ENCODE measurements at places on chromosomes 16 and 17.

DNA sequence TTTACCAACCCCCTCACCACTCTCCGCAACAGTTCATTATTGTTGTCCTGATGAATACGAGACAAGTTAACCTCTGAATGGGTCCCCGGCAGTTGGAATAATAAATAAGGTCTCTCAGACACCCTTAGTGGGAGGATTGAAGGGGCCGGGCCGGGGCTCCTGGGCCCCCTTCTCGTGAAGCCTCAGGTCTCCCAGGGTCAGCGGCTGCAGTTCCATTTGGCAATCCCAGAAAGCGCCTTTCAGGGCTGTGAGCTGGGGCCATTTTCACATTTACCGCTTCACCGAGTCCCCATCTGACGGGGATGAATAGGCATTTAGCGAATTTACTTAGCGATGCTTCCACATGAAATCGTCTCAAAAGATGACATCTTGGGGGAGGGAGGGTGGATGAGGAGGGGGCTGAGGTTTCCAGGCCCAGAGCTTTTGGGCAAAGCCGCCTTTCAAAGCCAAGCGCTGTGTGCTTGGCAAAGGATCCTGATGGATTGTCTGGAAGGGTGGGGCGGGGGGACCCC, 309.8 kb downstream of the XYLT1 start:
- no peak for DNase-seq

DNA sequence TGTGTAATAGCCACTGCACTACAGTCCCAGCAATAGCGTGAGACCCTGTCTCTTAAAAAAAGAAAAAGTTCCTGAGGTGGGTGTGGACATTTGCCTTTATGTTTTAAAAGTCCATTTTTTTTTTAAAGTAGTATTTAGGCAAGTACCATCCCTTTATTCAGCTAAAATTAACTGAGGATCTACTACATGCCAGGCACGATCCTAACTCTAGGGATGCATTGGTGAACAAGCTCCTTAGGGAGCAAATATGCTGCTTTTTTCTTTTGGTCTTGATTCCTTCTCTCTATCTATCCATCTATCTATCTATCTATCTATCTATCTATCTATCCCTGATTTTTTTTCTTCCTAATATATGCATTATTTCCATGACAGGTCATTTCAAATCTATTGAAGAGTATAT, 44.7 kb downstream of the CMTM3 start:
- DNase-seq, result no peak

- DNase-seq, result no peak
Observed at GRCh38 chr17:77935121-77935571, 23.4 kb upstream of the TNRC6C start.

GRCh38 chr16:14405611-14406537, 224.2 kb downstream of the PARN start:
- no peak for DNase-seq

DNA sequence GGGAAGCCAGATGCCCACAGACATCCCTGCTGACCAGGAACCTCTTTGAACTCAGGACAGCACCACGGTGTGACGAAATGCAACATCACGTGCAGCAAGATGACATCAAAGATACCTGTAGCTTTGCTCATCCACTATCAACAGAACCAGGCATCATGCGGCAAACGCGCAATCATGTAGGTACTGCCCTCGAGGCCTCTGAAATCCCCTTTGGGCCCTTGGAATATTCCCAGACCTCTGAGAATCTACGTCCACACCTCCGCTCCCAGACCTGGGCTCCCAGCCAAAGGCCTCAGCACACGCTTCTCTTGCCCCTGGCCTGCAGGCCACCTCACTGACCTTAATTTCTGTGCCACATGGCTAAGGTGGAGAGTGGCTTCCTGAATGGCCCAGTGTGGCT, 7.3 kb downstream of the CX3CL1 start:
- no peak for DNase-seq

- peak; percentile 30 for DNase-seq
Observed at GRCh38 chr17:9432134-9432885, 143.3 kb downstream of the STX8 start.

DNA sequence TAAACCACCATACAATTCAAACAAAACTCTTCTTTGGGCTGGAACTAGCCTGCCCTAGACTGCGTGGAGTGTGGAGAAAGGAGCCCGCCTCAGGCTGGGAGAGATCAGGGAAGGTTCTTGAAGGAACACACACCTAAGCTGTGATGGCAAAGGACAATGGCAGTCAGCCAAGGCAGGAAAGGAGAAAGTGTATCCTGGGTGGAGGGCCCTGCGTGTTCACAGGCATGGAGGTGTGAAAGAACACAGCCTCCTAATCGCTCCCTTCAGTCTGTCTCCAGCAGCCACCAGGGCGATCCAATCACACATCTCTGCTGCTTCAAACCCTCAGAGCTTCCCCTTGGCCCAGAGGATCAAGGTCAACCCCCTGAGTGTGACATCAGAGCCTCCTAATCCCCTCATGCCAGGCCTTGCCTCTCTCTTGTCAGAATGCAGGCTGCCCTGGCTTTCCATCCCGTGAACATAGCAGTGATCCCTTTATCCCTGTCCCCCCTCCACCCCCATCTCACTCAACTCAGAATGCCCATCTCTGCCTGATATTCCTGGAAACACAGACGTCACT, 173.0 kb downstream of the KATNIP start:
- DNase-seq, result no peak

GRCh38 chr17:69606142-69606800, 191.8 kb downstream of the MAP2K6 start:
- DNase-seq, result no peak

DNA sequence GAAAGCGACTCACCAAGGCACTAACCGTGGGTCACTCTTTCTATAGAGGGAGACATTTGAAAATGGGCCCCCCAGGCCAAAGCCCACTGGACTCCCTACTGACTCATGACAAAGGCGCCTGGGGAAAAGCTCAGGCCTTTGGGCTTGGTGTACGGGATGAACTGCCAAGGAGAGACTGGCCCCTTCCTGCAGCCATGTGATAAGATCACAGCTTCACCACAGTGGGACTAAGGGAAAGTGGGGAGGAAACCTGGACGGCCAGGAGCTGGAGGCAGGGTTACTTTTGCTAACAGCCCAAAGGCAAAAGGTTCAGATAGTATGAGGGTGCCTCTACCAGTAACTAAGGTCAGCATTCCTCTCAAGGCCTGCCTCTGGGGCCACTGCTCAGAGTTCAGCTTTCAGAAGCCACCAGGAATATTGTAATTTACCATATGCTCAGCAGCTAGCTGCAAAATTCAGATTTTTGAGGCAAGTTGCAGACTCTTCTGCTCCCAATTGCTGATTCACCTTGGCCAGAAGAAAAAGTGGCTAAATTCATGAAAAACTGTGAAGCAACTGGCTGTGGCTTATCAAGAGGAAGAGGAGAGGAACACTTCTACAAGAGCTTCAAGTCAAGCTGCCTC, 37.1 kb upstream of the SLC25A19 start:
- DNase-seq, result no peak

- no peak for DNase-seq
Observed at GRCh38 chr17:33038740-33039139, 47.1 kb downstream of the SPACA3 start.

DNA sequence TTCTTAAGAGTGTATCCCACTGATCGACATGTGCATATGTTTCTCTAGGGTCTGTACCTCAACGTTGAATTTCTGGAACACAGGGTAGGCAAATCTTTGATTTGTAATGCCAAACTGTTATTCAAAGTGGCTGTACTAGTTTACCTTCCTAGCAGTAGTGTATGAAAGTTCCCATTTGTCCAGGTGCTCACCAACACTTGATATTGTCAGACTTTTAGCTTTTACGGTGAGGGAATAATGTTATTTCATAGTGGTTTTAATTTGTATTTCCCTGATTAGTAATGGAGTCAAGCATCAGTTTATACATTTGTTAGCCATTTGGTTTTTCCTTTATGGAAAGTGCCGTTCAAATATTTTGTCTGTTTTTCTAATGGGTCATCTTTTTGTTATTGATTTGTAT, 20.3 kb downstream of the GSDMB start:
- no peak for DNase-seq

DNA sequence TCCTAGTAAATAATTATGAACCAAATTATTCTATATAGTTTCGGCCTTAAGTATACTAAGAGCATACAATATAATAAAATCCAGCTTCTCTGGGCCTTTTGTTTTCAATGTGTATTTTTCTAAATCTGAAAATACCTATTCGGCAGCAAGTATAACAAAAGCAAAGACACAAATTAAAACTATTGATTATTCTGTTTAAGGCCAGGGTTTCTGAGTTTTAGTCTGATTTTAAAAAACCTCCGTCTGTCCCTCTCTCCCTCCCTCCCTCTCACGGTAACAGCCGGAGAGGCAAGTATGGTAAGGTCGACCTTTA, 1.5 kb downstream of the TOB1 start:
- DNase-seq, result no peak

GRCh38 chr16:81136390-81137335, 40.5 kb upstream of the GCSH start:
- peak; percentile 8 for DNase-seq

GRCh38 chr17:14069251-14070021, at the start of gene COX10:
Gene COX10, plus strand, starts transcription at chr17:14069504. Its CDS starts 102 bp downstream, at chr17:14069606.
- peak; percentile 75 for DNase-seq

GRCh38 chr17:31674305-31674704, 184.7 kb downstream of the COPRS start:
- DNase-seq, result no peak

DNA sequence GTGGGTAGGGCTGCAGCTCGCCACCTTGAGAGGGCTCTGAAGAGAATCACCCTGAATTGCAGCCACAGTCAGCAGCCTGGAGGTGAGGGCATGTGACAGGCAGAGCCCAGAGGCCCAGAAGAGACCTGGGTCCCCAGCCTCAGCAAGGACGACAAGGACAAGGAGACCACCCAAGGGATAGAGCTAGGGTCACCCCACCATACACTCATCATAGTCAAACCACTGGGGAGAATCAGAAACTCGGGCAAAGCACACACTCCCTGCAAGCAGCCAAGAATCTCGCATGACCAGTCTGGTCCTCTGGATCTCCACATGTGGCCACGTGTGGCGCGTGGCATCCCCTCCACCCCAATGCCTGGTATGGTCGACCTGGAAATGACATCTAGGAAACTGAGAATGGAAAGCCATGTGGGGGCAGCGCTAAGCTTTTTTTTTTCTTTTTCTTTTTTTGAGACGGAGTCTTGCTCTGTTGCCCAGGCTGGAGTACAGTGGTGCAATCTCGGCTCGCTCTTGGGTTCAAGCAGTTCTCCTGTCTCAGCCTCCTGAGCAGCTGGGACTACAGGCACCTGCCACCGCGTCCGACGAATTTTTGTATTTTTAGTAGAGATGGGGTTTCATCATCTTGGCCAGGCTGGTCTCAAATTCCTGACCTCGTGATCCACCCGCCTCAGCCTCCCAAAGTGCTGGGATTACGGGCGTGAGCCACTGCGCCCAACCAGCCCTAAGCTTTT, 4.6 kb upstream of the SPHK1 start:
- DNase-seq, result no peak

- no peak for DNase-seq
Observed at GRCh38 chr17:12463102-12463501, 202.6 kb upstream of the MYOCD start.

- no peak for DNase-seq
Observed at GRCh38 chr17:77749989-77750388, 208.5 kb upstream of the TNRC6C start.

- DNase-seq, result no peak
Observed at GRCh38 chr17:31745964-31746600, 113.0 kb downstream of the COPRS start.

GRCh38 chr17:6506679-6507231, 49.6 kb downstream of the PITPNM3 start:
- DNase-seq, result no peak

GRCh38 chr16:4832698-4833343, 14.3 kb downstream of the GLYR1 start:
- DNase-seq, result peak; percentile 35

DNA sequence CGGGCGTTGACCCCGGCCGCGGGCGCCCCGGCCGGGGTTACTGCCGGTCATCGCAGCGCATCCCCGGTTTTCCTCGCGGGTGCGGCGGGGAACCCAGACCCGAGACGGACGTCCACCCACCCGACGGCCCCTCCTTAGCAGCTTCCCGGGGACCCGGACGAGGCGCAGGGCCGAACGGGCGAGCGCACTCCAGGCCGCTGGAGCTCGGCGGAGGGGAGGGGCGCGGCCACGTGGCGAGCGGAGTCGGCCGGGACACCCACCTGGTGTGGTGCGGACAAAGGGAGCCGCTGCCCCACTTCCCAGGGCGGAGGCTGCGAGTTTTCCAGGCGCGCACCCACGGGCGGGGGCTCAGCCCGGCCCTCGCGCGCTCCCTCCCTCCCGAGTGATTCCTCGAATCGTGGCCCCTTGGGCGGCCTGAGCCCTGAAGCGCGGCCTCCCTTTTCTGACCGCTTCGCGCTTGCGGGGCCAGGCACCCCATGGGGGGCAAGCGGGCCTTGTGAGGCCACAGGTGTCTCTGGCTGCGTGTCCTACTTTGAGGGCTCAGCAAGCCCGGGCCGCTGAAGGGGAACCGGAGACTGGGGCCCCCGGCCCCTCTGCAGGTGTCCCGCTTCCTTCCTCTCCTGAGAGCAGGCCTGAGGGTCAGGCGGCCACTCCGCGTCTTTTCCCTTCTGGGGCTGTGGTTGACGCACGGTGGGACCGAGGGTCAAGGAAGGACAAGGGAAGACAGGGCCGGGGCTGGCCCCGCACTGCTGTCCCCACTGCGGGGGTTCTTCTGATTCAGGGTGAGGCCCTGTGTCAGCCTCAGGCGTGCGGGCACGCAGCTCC, 1.1 kb upstream of the FASN start:
- DNase-seq, result no peak

GRCh38 chr16:47699106-47699505, 238.0 kb downstream of the PHKB start:
- no peak for DNase-seq

DNA sequence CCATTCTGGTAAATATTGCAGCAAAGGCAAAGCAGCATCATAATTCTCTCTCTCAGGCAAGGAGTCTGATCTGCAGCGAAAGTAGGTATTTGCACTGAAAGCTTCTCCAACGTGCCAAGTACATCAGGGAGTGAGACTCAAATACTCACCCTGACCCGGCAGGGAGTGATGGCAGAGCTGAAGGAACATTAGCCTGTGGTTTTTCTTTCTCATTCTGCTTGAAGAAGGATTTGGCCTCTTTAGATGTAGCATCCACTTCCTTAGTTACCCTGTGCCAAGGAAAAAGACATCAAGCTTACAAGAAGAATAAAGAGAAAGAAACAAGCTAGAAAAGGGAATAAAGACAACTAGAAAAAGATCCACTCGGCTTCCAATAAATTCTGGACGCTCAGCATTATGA, 38.4 kb downstream of the CFDP1 start:
- DNase-seq, result no peak
